ENCODE measurements at places on chromosomes 12 and 14. TPM values are rescaled to one million over a fixed set of nuclear protein-coding genes. Genes with fewer than 3 reads are reported as not detected.

DNA sequence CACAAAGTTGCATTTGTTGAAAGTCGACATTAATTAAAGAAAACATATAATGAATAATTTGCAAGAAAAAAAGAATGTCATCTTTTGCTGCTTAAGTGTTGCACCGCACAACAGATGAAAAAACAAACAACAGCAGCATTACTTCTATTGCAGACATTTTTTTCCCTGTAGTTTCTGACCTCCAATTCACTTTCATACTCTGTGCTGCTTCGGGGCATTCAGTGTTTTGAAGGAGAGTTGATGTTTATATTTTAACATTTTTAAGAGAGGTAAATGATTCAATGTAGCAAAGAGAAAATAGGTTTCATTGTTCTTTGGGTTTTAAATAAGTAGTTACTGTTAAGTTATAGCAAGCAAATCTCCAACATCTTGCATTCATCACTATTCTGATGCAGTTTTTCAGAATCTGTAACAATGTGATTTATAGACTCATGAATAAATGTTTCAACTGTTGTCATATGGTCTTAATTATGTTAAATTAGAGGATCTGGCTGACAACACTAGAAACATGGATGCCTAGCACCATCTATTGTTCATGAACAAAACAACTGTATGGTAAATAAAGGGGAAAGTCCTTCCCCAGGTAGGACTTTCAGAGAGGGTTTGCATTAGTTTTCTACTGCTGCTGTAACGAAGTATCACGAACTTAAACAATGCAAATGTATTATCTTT, 168.1 kb downstream of the BCAT1 start:
- no peak for DNase-seq

DNA sequence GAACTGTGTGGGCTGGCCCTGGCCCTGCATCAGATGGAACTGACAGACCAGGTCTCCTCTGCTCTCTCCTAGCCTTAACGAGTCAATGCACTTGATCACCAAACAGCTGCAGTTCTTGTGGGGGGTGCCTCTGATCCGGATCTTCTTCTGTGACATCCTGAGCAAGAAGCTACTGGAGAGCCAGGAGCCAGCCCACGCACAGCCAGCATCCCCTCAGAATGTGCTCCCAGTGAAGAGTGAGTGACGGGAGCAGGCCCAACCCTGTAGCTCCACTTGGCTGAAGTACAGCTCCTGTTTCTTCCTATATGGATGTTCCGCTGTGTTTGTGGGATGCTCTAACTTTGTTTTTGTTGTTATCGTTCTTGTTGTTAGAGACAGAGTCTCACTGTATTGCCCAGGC, 23.9 kb downstream of the UBE3B start:
- no peak for DNase-seq

DNA sequence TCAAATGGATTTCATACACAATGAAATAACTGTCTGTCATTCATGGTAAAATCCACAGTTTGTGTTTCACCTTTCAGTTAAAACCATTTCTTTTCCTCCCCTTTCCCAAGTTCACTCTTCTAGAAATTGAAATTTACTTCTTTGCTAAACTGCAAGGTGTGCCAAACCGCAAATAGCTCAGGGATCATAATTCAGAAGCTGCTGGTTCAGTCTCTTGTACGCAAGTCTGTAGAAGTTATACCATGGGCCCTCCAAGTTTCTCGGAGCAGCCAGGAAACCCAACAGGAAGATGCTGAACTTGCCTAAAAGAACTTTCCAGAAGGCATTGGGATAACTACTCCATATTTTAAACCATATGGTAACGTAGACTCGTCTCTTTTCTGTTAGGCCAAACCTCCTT, 268.9 kb downstream of the FLRT2 start:
- DNase-seq: no peak

DNA sequence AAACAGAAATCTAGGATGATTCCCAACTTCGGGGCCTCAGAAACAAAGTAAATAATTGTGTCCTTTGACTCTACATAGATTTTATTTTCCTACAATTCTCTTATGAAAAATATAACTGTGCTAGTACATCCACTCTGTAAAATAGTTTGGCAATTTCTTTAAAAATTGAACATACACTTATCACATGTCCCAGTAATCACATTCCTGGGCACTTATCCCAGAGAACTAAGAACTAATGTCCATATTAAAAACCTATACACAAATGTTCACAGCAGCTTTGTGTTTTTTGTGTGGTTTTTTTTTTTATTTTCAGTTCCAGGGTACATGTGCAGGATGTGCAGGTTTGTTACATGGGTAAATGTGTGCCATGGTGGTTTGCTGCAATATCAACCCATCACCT, 99.0 kb downstream of the KCNH5 start:
- DNase-seq: no peak

DNA sequence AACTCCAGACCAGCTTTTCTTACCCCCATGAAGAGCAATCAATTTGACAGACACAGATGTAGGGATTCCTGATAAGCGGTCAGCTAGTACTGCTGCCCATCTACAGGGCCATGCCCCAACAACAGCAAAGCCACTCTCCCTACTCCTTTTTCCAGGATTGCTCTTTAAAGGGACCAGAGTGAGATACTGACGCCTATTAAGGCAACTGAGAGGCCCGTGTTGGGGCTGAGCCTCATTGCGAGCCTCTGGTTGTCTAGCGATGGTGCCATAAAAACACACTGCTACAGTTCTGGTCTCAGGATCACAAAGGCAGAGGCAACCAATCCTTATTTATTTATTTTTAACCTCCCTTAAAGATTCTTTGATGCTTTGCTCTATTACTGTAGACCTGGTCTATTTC, 31.1 kb downstream of the AK7 start:
- no peak for DNase-seq

- DNase-seq: peak; percentile 49
Observed at GRCh38 chr12:70645494-70646317, 8.5 kb upstream of the PTPRB start.

- no peak for DNase-seq
Observed at GRCh38 chr12:112570096-112570495, 151.3 kb downstream of the PTPN11 start.

GRCh38 chr14:89184952-89185351, 232.1 kb downstream of the FOXN3 start:
- no peak for DNase-seq

DNA sequence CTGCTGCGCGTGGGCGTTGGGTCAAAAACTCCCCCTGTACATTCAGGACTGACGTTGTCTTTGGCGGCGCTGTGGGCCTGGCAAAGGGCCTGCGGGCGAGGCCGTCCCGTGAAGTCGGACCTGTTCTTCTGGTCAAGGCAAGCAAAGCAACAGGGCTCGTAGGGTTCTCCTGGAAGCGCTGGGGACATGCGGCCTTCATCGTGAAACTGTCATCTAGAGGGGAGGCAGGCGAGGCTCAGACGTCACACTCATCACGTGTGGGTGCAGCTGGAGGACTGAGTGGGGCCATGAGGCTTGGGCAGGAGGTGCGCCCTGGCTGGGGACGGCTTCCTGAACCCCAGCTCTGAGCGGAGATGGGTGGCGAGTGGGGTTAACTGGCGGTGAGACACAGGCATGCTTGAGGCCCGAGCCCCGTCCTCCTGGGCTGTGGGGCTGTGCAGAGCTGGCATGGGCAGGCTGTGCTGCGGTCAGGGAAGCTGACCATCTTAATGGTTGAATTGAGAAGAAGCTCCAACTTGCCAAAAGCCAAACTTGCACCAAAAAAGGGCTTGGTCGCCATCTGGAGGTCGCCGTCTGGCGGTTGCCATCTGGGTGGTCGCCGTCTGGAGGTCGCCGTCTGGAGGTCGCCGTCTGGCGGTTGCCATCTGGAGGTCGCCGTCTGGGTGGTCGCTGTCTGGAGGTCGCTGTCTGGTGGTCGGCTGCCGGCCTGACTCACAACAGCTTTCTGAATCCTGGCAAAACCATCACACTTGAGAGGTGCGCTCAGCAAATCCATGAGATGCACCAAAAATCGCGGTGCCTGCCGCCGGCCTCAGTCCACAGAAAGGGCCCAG, 66.2 kb downstream of the NOC4L start:
- DNase-seq: no peak

Gene FZD10
- not detected for total RNA-seq

Gene TM7SF3
- total RNA-seq: 36.7 TPM

Gene RPGRIP1
- not detected for total RNA-seq

Gene SERPINA12
- total RNA-seq: not detected
